ENCODE measurements at places on chromosomes 4 and X.

DNA sequence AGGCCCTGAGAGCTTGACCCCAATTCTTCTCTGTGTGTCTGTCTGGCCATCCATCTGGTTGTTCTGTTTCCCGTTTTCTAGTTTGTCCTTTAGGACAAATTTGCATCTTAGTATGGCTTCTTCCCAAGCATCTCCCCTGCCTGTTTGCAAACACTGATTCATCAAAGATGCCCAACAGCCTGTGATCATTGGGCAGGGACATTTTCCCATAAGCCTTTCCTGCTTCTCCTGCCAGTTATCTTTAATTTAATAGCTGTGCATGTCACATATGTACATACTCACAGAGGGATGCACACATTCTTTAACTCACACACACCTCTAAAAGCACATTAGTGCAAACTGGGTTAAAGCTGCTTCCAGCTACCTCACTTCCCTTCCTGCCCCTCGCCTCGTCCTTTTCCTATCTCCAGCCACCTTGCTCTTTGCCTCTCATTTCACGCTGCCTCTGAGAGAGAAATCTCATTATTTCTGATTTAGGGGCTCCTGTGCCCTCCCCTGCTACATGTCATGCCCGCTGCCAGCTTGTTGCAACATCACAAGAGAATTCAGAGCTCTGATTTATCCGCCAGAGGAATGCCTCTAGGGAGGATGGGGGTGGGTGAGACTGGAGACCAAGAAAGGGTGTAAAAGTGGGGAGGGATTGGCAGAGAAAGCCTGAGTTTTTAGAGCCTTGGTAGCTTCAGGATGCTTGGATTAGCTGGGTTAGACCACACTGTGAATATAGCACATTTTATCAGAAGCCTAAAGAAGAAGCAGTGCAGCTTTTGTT is 100.6 kb downstream of the NHS start:
- no peak for DNase-seq

GRCh38 chrX:8639949-8640475 is 91.9 kb downstream of the ANOS1 start:
- DNase-seq = no peak

DNA sequence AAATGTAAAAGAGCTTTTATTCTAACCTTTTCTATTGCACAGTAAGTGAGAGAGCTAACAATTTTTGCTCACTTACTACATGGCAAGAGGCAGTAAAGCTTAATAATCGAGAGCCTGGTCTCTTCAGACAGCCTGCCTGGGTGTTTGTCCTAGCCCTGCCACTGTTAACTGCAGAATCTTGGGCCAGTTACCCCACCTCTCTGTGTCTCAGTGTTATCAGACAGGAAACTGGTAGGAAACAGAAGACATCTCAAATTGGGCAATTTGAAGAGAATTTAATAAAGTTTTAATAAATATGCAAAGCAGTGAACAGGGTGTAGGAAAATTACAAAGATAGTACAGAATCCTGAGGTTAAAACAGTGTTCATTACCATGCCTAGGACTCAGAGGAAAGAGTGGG is 13.4 kb downstream of the STAP1 start:
- DNase-seq = no peak

GRCh38 chr4:24166501-24166900 is 276.7 kb upstream of the PPARGC1A start:
- no peak for DNase-seq

DNA sequence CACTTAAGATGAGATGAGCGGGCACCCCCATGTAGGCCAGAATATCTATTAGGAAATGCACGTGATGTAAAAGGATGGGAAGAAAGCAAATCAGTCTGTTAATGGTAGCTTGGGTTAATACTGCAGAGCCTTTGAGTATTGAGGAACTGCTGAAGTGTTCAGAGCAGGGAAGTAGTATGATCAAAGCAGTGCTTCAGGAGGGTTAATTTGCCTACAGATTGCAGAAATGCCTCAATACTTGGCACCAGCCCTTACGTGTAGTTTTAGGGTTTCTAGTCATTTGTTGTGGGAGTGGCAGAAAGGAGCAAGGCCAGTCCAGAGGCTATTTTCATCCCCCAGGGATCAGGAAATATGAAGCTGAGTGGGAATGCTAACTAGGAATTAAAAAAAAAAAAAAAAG is 19.7 kb downstream of the ZFX start:
- no peak for DNase-seq

DNA sequence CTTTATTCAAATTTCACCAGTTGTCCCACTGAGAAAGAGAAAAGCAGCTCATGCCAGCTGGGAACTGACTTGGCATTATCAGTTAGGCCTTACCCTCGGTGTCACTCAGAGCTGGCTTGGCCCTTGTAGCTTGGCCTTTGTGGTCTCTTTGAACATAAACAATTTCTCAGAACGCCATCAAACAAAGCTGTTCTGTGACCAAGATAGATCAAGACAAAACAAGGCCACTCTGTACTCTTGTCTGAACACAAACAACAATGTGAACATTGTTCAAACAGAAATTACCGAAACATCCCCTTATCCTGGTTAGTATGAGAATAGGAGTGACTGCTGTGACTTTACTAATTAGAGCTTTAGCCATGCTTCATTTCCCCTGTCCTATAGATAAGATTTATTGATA is 57.2 kb downstream of the DIPK2B start:
- no peak for DNase-seq

DNA sequence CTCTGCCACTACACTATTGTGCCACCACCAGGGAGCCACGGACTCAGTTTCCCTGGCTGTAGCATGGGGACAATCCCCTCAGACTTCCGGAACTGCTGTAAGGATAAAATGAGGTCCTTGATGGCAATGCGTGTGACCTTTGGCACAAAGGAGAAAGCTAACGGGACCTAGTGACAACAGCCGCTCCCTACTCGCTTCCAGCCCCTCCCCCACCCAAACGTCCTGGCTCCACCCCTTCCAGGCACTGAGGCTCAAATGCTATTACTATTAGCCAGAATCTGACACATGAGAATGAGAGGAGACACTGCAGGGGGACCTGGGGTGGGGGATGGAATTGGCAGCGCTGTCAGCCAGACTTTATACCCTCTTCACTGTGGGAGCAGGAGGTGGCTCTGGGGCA is 5.4 kb upstream of the DUSP9 start:
- no peak for DNase-seq

All from astrocyte of the spinal cord (primary cell).